ENCODE measurements at places on chromosomes 12 and 14.

DNA sequence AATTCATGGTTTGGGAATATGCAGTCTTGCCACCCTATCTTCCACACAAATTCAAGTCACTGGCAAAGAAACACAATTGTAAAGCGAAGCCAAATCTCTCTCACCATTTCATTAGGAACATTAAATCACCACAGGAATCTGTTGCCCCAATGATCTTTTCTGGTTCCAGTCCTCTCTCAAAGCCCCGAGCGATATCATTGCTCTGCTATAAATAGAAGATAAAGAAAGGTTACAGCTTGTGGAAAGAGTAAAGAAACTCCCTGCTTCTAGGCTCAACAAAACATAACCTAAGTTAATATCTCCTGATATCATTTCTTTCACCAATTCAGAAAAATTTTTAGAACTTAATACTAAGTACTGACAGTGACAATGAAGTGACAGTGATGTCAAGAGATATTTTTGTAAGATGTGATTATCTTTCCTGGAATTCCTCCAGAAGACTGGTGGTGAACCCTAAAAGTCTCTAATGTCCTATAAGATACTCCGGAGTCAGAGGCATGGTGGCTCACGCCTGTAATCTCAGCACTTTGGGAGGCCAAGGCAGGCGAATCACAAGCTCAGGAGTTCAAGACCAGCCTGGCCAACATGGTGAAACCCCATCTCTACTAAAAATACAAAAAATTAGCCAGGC is 33.8 kb downstream of the CBX5 start:
- no peak for DNase-seq

GRCh38 chr12:92995258-92995903 is 66.3 kb upstream of the EEA1 start:
- DNase-seq = no peak

- peak; percentile 92 for DNase-seq
Measured at GRCh38 chr12:116454950-116455447, 104.2 kb upstream of the MAP1LC3B2 start.

DNA sequence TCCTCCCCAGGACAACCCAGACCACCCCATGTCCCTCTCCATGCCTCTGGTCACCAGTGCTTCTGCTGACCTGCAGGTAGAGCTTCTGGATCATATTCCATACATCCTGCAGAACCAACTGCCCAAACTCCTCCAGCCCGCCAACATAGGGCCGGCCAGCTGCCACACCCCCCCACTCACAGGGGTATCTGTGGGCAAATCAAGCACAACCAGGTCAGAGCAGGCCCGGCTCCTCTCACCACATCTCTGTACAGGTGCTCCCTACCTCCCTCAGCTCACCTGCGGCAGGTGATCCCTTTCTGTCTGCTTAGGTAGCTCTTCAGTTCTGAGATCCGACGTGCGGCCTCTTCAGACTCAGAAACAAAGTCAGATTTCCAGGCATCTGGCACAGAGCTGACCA is 29.0 kb downstream of the TEP1 start:
- no peak for DNase-seq

DNA sequence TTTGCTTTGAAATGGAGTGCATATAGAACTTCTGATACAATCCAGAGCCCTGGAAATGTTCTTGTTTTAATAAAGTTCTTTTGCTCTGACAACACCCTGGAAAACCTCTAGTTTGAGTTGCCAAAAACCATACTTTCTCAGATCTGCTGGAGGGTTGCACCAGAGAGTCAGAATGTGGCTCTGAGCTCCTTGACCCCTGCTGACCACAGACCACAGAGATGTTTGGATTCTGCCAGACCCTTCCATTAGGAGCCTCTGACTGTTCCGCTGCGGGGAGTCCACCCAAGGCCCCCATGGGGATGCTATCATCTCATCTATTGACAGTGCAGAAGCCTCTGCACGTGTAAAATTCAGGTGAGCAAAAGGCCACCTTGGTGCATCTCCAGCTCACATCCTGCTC is 332.6 kb downstream of the GLT1D1 start:
- DNase-seq = peak; percentile 77

DNA sequence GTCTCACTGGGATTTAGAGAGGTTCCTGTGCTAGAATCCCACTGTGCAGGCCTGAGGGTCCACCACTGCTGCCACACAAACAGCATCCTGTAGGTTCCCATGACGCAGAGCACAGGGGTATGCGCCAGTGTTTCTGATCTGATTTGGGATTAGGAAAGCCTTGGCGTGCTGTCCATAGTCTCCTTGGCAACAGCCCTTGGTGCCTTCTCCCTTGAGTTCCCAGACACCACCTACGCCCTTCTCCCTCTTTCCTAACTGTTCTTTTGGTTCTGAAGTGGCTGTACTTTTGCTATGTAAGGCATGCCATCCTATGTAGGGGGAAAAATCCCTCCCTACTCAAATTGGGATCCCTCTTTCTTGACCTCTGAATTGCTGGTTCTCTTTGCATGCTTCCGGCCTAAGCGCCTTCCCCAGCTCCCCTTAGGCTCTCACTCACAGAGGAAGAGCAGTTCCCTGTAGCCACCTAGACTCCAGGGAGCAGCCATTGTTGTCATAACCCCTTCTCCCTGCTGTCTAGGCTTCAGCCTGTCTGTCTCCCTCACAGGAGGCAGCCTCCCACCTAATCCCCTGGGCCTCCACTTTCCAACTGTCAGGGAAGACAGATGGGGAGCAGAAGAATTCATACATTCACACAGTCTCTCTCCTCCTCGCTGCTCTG is 14.8 kb upstream of the RIC8B start:
- no peak for DNase-seq

GRCh38 chr12:40820794-40821484 is 128.7 kb downstream of the CNTN1 start:
- DNase-seq = no peak

- DNase-seq = no peak
Measured at GRCh38 chr12:99383258-99383657, 264.3 kb upstream of the GARIN6 start.

- no peak for DNase-seq
Measured at GRCh38 chr12:40616383-40616915, 75.8 kb upstream of the CNTN1 start.

DNA sequence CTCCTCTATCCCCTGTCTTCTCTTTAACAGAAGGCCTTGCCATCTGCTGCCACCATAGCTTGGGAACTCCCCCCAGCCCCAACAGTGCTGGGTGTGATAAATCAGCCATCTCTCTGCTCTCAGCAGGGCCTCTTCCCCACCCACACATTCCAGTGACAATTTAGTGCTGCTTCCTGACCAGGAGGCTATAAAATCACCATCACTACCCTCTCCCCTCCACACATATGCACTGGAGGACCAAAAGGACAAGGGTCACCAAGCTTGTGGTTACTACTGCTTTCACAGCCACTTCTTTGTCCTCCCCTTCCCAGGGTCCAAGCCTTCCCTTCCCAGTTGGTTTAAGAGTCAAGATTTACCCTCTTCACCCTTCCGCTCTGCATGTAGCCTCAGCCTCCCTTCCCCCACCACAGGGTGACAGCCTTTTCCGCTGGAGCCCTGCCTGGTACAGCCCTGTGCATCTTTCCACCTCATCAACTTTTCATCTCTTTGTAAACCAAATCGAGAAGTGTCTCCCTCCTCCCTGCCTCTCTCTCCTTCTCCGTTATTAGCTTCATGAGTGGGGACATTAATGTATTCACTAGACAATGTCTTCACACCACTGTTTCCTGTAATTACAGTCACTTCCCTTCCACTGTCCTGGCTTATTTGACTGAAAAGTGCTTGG is 9.4 kb downstream of the PSMB5 start:
- no peak for DNase-seq

DNA sequence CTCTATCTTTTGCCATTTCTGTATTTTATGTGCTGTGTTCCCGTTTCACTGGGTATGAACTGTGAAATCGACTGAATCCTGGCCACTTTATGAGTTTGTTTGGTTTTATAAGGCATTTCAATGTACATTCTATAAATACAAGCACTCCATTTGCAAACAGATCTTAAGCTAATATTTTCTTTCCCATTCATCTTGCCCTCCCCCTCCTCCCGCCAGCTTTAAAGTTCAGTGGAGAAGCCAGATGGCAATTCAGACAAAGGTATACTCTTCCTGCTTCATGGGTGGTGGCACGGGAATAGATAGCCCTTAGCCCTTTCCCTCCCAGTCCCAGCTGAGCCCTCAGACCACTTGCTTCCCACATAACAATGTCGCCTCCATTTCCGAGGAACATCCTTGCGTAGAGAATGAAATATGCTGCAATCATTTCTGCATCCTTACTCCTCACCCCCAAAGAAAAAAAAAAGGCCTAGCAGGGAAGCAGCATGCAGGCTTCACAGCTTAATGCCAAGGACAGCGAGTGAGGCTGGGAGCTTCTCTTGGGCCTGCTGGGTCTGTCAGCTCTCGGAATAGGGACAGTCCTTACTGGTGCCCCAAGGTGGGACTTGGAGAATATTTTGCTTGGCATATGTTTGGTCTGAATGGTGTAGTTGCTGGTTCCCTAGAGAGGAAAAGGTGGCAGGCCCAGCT is 52.8 kb upstream of the SRSF5 start:
- no peak for DNase-seq

GRCh38 chr14:73238424-73238852 is 1.1 kb downstream of the PAPLN start:
- peak; percentile 84 for DNase-seq

DNA sequence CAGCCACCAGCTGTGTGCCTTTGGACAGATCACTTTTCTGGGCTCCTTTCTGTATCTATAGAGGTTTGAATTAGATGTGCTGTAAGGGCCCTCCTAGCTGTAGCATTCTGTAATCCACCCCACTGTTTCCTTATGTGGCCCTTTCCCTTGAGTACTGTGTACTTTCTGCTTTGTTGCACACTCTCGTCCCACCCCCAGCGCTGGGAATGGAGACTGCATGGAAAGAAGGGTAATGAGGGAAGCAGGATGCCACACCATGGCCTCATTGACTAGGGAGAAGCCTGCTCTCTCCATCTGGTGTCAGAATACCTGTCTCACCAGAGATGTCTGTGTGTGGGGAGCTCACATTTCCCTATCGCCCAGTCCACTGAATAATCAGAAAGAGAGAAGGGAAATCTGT is 13.6 kb upstream of the GALNT16 start:
- DNase-seq = no peak

- DNase-seq = no peak
Measured at GRCh38 chr14:68876976-68877375, 84.1 kb upstream of the ZFP36L1 start.

GRCh38 chr12:56029666-56030293 is 8.9 kb downstream of the IKZF4 start:
- peak; percentile 42 for DNase-seq

DNA sequence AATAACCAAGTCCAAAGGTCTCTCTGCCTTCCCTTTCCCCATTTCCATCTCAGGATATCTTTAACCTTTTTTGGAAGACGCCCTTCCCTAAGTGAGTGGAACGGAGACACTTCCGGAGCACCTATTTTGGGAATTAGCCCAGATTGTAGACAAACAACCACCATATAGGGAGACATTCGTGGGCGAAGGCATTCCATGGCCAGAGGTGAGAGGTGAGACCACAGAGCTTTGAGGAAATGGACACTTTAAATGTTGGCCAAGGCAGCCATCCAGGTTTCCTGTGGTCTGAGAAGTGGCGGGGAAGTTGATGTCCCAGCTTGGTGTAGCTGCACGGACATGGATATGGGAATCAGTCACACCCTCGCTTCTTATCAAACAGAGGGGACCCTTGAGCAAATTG is 69.4 kb upstream of the BDKRB2 start:
- DNase-seq = peak; percentile 86

DNA sequence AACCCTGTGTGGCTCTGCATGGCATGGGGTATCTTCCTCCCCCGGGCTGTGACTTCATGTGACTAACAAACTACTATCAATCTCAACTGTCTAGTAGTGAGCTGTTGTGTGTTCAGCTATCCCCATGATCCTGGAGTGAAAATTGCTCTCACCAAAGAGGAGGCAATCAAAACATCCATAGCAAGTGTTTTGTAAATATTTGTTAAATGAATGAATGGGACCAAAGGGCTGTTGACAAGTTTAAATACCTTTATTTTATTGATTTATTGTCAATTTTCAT is 138.1 kb upstream of the CPM start:
- no peak for DNase-seq

DNA sequence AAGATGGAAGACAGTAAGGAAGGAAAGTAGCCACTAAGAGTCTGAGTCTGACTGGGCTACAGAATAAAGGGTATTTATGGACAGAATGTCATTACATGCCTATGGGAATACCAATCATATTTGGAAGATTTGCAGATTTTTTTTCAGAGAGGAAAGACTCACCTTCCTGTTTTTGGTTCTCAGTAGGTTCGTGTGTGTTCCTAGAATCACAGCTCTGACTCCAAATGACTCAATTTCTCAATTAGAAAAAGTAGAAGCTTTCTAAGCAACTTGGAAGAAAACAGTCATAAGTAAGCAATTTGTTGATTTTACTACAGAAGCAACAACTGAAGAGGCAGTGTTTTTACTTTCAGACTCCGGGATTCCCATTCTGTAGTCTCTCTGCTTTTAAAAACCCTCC is 15.4 kb upstream of the PAPLN start:
- peak; percentile 33 for DNase-seq

GRCh38 chr12:14307004-14307403 is 58.5 kb upstream of the ATF7IP start:
- no peak for DNase-seq

DNA sequence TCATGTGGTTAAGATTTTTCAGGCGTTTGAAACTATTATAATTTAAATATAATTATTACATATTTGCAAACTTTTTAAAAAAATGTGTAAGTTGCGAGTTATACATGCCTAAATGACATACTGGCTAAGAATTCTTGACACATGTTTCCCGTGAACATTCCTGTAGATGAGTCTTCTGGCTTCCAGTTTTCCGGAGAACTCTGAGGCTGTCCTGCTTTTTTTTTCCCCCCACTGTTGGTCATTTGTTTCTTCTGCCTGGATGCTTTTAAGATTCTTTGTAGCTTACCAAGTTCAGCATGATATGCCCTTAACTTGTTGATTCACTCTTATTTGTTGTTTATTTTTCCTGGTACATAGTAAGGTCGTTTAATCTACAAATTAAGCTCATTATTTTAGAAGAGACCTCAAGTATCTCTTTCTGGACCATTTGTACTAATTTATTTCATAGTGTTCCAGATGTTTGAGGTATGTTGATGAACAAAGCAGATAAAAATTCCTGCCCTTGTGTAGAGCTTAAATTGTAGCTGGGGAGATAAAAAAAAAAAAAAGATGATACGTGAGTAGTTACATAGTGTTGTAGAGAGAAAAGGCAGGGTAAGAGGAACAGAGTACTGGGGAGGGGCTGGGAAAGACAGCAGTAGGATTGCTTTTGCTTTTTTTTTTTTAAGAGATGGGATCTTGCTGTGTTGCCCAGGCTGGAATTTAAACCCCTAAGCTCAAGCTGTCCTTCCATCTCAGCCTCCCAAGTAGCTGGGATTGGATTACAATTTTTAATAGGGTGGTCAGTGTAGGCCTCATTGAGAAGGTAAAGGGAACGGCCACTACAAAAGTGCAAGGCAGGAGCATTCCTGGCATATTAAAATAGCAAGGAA is 32.8 kb downstream of the ARHGAP5 start:
- peak; percentile 89 for DNase-seq

Data from astrocyte (in vitro differentiated cells and primary cell).